ENCODE measurements at places on chromosomes 5 and 9. TPM values are rescaled to one million over a fixed set of nuclear protein-coding genes. Genes with fewer than 3 reads are reported as not detected.

DNA sequence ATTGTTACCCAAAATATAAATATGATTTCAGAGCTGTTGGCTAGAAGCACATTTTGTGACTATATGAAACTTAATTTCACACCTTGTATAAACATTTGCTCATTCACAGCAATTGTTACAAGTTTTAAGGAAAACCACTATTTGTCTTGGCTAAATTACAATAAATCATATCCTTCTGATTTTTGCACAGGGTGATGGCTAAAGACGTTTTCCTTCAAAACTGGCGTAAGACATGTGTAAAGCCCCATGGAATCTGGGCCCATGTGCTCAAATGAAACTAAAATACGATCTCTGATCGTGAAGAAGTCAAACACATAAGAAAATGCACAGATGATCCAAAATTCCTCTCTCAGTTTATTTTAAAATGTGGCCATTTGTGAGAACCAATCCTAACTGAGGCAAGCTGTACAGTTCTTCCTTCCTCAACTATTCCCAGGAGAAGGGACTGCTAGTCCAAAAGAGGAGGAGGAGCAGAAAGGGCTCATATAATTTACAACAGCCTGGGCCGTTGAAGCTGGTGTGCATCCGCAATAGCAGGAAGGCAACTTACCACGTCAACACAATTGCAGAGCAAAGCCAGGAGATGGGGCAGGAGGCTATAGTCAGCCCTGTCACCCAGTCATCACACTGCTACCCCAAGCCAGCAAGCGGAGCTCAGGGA is 98.4 kb downstream of the MED27 start:
- DNase-seq: no peak

DNA sequence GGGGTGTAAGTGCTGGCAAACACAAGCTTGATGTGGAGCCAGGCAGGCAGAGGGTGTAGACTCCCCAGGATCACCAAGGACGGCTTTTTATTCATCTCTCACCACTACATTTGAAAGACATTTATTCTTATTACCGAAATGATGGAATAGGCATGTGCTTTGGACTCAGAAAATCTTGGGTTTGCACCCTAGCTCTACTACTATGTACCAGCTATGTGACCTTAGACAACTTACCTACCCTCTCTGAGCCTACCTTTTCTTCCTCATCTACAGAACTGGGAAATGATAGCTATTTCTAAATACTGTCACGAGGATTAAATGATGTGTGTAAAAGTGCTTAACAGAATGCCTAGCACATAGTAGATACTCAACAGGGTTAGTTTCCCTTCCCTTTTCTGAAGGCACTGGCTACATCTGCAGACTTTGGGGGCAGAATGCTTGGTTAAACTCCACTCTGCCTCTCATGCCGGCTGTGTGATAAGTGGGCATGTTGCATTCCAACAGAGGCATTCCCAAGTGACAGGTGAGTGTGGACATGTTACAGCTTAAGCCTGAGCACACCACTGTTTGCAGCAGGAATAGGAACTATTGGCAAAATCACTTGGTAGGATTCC is 94.8 kb downstream of the SLC1A3 start:
- no peak for DNase-seq

DNA sequence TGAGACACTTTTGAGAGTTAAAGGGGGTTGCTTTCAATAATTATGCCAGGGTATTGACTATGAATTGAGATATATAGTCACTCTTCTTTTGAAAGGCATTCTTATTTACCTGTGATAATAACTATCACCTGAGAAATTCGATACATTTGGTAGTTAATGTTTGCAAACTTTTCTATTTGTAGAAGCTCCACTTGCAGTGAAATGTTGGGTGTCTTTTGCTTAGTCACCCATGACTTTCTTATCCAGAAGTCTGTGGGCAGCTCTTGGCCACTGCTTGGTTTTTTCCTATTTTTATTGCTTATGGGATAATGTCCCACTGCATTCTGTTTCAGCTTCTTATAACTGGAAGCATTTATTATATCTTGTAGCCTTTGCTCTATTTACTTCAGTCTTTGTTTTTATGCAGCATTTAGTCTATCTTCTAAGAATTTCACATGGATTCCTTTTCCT is 3.9 kb downstream of the MACIR start:
- DNase-seq: no peak

- DNase-seq: no peak
Observed at GRCh38 chr5:145853781-145854376, 18.7 kb upstream of the PRELID2 start.

GRCh38 chr9:38687389-38687842 is 32.5 kb downstream of the FAM240B start:
- no peak for DNase-seq

Gene SKIC3
- total RNA-seq: 99.5 TPM
